ENCODE measurements at places on chromosomes 11 and 22.
A peak's percentile ranks its signal among the peaks of the same experiment; 100 is the strongest.

DNA sequence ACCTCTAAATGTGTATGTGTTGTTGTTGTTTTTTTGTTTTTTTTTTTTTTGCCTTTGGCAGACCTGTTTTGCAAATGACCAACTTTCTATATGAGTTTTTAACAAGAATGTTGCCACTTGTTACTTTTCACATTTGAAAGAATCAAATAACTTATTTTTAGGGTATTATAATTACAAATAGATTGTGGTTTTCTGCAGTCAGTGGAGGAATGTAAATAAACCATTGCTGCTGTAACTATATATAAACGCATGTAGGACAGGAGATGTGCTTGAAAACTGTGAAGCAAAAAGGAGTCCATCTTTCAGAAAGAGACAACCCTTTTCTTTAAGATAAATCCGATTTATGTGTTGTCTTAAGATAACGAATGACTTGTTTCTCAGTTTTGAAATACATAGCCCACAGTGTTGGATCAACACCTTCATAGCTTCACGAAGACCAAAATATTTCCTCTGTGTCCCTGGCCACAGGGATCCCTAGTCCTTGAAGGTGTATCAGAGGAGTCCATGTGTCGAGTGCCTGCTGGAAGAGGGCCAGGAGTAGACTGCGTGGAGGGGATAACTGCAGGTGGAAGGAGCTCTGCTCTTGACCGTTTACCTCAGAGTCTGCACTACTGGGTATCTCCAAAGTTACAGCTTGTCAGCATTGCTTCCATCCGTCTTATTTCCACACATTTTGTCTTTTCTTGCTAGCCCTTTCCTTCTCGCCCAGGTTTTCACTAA is 24.7 kb downstream of the TNRC6B start:
- DNase-seq = no peak

GRCh38 chr11:48093795-48094642 is 113.7 kb downstream of the PTPRJ start:
- DNase-seq = no peak

- DNase-seq = peak; percentile 63
Observed at GRCh38 chr11:113874581-113875233, 665 bp downstream of the USP28 start.

GRCh38 chr11:75868990-75869389 is 54.0 kb downstream of the UVRAG start:
- DNase-seq = no peak

DNA sequence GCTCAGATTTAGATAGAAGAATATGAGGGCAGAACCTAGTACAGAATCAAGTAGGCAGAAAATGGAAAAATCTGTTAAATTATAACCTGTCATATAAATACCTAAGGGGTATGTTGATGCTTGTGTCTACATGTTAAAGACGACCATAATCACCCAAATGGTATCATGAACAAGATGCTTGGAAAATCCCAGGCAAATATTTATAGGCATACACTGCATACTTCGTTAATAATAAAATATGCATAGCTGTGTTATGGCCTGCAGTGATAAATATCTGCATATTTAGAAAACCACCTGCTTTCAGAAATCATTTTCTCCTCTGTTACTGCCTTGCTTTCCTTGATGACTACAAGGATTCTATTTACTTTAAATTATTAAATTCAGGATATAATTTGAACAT is 18.9 kb upstream of the DDX10 start:
- DNase-seq = no peak

DNA sequence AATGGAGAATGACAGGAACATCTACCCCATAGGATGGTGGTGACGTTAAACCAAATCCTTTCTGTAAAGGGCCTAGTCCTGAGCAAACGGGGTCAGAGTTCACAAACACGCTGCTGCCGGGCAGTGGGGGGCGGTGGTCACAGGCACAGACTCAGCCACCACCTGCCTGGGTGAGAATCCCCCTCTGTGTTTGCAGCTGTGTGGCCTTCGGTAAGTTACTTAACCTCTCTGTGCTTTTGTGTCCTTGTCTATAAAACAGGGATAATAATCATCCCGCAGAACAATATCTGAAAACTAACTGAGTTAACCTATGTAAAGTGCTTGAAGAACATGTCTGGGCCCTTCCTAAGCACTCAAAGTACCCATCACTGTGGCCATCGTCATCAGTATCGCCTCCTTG is 26.0 kb upstream of the PDGFB start:
- no peak for DNase-seq

GRCh38 chr11:10581481-10582019 is 13.1 kb upstream of the LYVE1 start:
- peak; percentile 67 for DNase-seq

GRCh38 chr11:80107415-80107814 is 666.6 kb upstream of the TENM4 start:
- no peak for DNase-seq

DNA sequence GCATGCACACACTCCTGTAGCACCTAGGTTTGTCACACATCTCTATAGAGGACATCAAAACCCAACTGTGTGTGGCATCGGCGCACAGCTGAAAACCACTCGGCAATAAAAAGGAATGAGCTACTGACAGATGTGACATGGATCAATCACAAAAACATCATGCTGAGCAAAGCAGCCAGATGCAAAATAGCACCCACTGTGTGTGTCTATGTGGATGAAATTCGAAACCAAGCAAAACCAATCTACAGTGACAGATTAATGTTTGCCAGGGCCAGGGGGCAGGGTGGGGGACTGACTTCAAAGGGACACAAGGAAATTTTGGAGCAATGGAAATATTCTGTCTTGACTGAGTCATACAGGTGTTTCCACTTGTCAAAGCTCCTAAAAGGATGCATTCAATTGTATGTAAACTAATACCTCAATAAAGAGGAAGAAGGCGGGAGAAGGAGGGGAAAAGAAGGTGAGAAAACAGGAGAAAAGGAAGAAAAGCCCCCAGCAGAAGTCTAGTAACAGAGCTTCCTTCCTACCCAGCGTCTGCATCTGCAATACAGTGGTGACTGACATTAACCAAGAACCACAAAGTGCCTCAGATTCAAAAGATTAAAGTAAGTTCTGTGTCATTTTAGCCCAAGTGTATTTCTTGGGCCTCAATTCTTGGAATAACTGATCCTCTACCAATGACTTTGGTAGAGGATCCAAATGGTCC is 49.8 kb downstream of the PACSIN2 start:
- DNase-seq = peak; percentile 49

- peak; percentile 28 for DNase-seq
Observed at GRCh38 chr11:116852261-116853031, 15.0 kb upstream of the APOA1 start.

- DNase-seq = no peak
Observed at GRCh38 chr11:96481771-96482170, 92.0 kb downstream of the JRKL start.

GRCh38 chr11:113305440-113306336 is 8.7 kb upstream of the TTC12 start:
- peak; percentile 66 for DNase-seq

- DNase-seq = no peak
Observed at GRCh38 chr11:126607374-126607773, 251.9 kb downstream of the ST3GAL4 start.

- DNase-seq = no peak
Observed at GRCh38 chr11:5348551-5349194, 2.6 kb upstream of the OR51B6 start.

DNA sequence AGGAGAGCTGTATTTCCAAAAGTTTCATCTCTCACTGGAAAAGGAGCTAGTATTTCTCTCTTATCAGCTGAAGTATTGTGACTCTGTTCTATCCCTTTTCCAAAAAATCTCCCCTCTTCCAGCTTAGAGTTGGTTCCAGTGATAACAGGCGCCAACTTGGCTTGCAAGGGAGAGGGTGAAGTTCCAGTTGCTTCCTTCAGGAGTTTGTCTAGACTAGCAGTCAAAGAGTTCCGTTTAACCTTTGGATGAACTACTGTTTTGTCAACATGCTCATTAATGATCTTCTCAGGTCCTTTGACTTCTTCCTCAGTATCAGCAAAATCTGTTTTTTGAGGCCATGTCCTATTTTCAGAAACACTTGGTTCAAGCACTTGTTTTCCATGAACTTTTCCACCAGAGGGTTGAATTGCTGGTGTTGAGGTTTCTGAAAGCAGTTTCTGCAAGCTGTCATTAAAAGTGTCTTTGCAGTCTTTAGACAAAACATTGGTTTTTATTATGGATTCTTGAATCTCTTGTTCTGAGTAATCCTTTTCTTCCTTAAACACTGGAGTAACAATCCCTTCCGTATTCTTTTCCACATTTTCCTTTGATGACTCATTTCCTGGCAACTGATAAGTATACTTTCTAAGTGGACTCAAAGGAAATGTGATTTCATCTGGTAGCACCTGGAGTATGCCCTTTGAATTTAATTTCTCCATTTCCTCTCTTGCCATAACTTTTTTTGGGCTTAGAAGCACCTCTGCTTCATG is 39.7 kb upstream of the CCDC89 start:
- no peak for DNase-seq

DNA sequence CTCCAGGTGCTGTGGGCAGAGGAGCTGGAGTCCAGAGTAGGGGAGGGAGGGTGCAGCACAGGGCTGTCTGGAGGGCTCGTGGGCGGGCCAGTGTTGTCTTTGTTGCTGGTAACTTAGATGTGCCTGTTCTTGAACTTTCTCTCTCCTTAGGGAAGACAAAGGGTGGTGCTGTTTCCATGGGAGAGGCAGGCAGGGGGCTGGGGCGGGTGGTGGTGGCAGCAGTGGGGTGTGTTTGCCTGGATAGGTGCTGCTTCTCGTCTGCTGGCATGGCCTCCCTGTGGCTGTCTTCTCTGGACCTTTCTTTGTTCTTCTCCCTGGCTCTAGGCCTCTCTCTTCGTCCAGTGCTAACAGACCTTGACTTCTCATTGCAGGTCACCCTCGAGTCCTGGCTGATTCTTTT is 8.5 kb downstream of the SIDT2 start:
- no peak for DNase-seq

All from inflammatory macrophage treated with lipopolysaccharide for 4 hours (primary cell).